Occipital lobe (tissue), 3 donors: ENCODE measurements at places on chromosomes 4 and X.

- no peak for DNase-seq
Measured at GRCh38 chr4:154559494-154560418, 3.1 kb upstream of the FGB start.

GRCh38 chrX:53122013-53122412, 28.1 kb downstream of the KANTR start:
- no peak for DNase-seq

DNA sequence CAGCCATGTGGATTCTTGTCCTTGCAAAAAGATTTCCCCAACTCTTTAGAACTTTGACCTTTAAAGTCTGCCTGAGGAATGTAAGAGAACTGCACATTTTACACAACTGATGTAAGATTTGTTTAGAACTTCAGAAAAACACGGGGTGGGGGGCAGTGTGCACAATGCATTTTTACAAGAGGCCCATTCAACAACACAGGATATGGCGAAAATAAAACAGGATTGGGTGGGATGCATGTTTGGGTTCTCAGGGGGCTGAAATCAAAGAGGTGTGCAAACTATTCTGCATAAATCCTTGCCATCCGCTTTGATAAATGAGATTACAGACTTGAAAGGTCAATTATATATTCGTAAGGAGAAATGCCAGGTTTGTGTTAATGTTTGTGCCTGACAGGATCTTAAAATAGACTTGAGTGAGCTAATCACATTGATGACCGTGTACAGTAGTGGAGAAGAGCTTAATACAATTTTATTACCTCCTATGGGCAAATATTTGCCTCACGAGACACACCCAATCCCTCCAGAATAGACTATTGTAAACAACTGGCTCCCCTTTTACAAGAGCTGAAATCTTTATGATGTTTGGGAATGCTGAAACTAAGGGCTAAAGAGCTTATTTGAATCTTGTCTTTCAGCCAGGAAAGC, 184.1 kb upstream of the LEF1 start:
- DNase-seq = no peak

GRCh38 chrX:15438332-15438731, 54.1 kb upstream of the VEGFD start:
- no peak for DNase-seq

- no peak for DNase-seq
Measured at GRCh38 chrX:69618803-69619202, 2.9 kb downstream of the EDA start.

DNA sequence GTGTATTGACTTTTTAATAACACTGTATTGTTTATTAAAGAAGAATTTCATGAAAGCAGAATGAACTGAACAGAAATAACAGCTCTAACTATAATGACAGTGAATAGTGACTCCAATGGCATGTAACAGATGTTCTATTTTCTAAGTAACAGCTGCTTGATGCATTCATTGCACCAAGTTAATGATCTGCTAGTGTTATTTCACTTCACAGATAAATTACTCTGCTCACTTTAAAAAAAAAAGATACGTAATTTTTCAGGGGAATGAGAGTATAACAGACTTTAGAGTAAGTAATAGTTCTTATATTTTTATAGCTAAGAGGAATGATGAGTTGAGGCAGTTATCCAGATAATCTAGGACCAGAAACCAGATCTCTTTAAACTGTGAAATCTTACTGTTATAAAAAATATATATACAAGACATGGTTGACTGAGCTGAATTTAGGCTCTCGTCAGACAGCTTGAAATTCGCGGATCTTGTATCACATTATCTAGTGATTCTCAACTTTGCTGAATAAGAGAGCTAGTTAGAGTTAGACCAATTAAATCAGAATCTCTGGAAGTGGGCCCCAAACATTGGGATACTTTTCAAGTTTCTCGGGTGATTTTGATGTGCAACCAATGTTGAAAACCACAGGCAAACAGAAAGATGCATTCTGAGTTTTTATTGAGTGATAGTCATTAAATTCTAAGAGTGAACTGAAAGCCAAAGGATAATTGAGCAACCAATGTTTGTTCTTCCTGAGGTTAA, 840.7 kb downstream of the DMD start:
- no peak for DNase-seq

GRCh38 chrX:111352424-111352823, 59.6 kb downstream of the DCX start:
- DNase-seq = no peak

GRCh38 chrX:3990569-3990968, 277.1 kb upstream of the PRKX start:
- no peak for DNase-seq

- DNase-seq = no peak
Measured at GRCh38 chr4:118803253-118803652, 32.7 kb downstream of the SEC24D start.

DNA sequence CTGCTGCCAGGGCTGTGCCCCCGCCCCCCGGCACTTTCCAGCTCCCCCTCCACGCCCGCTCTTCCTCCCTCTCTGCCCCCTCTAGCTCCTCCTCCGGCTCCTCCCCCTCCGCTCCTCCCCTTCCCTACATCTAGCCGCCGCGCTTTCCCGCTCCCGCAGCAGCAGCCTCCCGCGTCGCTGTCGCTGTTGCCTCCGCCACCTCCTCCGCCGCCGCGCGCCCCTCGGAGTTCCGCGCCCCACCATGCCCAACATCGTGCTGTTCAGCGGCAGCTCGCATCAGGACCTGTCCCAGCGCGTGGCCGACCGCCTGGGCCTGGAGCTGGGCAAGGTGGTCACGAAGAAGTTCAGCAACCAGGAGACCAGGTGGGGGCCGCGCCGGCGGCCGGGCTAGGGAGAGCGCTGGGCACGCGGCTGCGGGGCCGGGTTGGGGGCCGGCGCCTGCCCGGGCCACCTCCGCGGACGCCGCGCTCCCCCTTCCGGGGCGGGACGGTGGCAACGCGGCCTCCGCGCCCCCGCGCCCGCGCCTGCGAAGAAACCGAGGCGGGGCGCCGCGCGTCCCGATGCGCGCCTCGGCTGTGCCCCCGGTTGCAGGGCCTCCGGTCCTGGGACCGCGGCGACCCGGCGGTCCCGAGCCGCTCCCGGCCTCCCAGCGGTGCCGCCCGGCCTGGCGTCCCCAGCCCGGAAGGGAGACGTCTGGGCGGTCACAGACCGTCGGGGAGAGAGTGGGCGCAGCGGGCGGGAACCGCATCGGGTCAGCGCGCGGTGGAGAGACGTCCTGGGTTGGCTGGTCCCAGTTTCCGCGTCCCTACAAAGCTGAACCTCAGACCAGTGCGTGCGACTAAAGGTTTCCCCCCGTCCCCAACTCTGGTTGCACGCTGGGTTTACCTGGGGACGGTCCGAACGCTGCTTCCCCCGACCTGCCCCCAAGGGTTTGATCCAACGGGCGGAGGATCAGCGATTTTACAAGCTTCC, at the start of gene PRPS2:
TSS of gene PRPS2 (plus strand) at position 156 of the 972 bp plus-strand sequence. CDS start at position 242, 86 bp downstream.
- peak; percentile 47 for DNase-seq

GRCh38 chr4:4384837-4385236, 2.1 kb upstream of the NSG1 start:
- DNase-seq = no peak

GRCh38 chr4:119643306-119644042, 14.9 kb upstream of the PDE5A start:
- no peak for DNase-seq

GRCh38 chrX:154795016-154795415, 10.3 kb downstream of the MPP1 start:
- DNase-seq = no peak

- DNase-seq = no peak
Measured at GRCh38 chr4:15145709-15146108, 143.4 kb downstream of the CPEB2 start.

- DNase-seq = no peak
Measured at GRCh38 chrX:75228854-75229253, 45.0 kb upstream of the UPRT start.

DNA sequence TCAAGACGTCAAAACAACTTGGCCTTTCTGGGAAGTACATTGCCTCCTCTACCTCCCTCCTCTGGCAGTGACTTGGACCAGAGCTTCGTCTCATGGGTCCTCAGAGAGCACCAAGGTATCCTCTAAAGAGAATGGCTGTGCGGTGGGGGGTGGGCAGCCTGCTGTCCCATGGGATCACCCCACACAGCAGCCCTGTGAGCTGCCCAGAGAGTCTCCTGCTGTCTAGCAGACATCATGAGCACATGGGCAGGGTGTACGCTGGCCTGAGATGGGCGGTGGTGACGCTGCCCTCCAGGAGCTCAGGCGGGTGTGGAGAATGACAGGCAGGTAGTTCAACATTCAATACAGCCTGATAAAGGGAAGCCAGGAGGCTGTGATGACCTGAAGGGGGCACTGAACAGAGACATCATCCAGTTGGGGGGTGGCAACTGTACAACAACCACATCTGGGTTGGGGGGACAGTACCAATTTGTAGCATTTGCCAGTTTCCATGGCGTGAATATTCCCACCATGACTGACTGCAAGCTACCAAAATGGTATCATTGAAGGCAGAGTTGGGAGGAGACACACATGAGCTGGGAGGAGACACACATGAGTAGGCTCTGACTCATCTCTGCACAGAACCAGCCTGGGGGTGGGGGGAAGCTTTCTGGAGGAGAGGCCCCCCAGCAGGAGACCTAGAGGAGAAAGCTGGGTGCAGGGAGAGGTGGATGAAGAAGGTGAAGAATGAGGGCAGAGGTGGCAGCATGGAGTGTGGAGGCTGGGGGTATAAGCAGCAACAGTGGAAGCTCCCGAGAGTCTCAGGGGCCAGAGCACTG, 35.9 kb downstream of the C4orf50 start:
- no peak for DNase-seq

GRCh38 chrX:136528645-136529315, 3.2 kb upstream of the VGLL1 start:
- DNase-seq = no peak

DNA sequence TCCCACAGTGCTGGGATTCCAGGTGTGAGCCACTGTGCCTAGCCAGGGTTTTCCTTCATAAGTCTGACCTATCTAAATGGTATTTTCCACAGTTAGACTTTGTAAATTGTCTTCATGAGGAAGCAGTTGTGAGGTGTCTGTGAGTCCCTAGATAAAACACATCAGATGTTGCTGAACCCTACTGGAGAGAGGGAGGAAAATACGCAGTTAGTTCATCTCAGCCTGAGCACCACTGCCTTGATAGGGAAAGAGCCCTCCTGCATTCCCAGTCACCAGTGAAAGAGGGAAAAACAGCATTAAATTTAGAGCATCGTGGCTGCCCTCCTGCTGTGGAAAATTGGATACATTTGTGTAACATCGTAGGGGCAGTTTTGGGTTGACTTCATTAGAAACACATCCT, 31.7 kb upstream of the CLDN34 start:
- no peak for DNase-seq

- DNase-seq = no peak
Measured at GRCh38 chr4:23091711-23092110, 399.0 kb downstream of the GBA3 start.

- no peak for DNase-seq
Measured at GRCh38 chrX:109343671-109344070, 138.2 kb downstream of the GUCY2F start.

DNA sequence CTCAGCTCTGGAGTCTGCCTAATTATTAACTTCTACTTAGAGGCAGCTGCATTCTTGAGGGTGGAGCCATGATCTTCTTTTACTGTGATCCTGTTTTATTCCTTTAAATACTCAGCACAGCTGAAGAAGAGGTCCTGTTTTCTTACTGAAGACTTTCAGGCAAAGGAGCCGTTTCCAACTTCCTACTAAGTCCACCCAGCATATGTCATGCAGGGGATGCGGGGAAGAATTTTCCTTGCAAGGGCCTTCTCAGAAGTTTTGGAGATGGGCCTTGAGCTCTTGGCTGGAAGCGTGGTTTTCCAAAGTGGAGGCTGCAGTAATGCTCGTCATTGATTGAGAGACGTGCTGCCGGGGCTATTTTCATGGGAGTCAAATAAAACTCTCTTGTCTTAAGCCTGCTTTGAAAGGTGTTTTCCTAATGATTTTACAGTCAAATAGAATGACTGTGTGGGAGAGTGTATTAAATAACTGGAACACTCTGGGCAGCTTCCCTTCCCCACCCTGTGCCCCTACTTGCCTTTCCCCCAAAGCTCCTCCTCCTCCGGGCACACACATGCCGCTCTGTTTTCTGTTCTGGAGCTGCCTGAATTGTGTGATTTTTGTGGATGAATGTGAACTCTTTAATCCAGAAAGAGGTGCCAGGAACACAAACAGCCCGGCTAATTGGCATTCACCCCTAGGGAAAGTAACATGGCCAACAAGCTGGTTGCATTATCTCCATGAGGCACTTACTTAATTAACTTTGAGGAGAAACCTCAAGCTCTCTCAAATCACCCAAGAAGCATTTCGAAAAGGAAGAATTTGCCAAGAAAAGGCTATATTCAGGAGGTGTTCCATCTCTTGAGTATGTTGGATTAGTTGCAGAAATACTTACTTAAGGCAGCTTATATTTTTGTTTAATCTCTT, 28.1 kb downstream of the FGF2 start:
- DNase-seq = peak; percentile 49
